ENCODE measurements at places on chromosomes 1 and 21.

GRCh38 chr1:228530086-228530758 lies 43.0 kb downstream of the RNF187 start:
- DNase-seq = no peak

GRCh38 chr1:192954705-192955265 lies 104.4 kb downstream of the UCHL5 start:
- no peak for DNase-seq

DNA sequence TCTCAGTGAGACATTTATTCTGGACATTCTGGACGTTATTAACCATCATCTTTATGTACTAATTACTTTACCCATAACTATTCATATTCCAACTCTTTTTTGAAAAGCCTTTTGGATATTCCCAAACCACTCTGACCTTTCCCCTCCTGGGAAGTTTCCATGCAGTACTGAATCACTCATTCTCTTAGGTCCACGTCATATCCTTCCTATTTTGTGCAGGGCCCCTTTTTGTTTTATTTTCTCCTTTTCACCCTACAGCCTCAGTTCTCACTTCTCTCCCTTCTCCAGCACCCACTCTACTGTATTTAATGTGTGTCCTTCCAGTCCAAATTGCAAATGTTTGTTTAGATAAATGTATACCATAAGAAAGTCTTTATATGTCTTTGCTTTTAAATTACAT lies 16.4 kb upstream of the ATP1A1 start:
- DNase-seq = no peak

- no peak for DNase-seq
Observed at GRCh38 chr21:33058527-33058926, 11.4 kb upstream of the OLIG1 start.

DNA sequence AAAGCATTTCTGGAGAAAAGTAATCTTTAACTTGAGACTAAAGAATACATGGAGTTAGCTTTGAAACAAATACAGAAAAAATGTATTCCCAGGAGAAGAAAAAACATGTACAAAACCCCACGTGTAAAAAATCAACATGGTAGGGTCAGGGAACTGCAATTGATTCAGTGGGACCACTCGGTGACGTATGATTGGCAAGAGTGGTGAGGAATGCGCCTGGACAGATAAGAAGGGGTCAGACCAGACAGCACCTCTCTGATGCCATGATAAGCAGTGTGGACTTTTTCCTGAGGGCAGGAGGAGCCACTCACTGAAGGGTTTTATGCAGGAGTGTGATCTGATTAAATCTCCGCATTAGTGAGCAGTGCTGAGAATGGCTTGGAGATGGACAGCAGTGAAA lies 142.5 kb downstream of the DAB1 start:
- no peak for DNase-seq

GRCh38 chr1:36609241-36610027 lies 126.7 kb upstream of the CSF3R start:
- DNase-seq = peak; percentile 67

- DNase-seq = no peak
Observed at GRCh38 chr1:38269923-38270848, 223.6 kb upstream of the POU3F1 start.

- DNase-seq = no peak
Observed at GRCh38 chr21:34916446-34916845, 132.7 kb downstream of the RUNX1 start.

- no peak for DNase-seq
Observed at GRCh38 chr1:43363283-43363934, 4.4 kb downstream of the ELOVL1 start.

DNA sequence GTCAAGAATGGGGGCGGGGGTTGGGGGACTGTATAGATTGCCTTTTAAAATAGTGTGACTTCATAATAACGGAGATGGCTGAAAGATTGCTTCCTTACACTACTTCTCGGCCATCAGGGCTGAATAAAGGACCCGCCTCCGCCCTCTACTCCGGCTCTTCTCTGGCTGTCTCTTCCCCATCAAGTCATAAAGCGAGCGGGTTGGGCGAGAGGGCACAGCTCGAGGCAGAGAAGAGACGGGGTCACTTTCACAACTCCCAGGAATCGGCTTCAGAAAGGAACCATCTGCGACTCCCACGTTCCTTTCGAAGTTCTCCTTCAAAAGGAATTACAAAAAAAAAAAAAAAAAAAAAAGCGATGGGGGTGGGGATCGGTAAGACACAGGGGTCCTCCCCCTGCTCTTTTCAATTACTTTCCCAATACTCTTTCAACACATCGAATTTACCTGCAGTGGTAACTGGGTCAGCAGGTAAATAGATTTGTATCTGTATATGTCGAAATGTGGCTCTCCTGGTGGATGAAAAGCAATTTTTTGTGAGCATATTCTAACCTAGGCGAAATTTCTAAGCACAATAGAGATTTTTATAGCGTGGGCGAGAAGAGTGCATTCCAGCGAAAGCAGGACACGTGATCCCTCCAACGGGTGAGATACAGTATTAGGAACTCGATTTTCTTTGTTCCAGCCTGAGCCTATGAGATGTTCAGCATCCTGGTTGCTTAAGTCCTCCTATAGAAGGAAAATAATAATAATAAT lies 2.0 kb downstream of the LRRC7 start:
- DNase-seq = peak; percentile 16
